ENCODE measurements at places on chromosomes 2 and 18.

GRCh38 chr18:34710934-34711333, 836 bp downstream of the DTNA start:
- no peak for DNase-seq

- no peak for DNase-seq
Measured at GRCh38 chr2:12074126-12074844, 327.9 kb downstream of the LPIN1 start.

DNA sequence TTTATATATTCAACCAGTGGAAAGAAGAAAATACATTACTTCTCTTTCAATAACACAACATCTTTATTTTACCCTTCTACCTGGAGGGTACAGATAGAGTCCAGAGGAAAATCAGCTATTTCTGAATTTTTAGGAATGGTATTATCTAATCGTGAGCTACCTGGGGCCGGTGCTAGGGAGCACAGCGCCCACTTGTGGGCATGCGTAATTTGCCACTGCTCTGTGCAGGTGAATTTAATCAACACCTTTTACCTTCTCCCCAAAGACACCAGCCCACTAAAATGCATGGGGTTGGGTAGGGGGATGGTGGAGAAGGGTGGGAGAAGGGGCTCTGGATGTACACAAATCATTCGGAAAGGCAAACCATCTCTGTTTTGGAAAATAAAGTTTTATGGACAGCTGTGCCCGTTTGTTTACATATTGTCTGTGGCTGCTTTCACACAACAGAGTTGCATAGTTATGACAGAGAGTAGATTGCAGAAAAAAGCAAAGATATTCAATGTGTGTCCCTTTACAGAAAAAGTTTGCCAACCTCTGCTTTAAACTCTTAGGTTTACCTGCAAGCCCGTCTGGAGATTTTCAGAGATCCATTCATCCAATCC, 51.5 kb upstream of the DCC start:
- DNase-seq, result no peak

GRCh38 chr2:160910681-160911080, 249.5 kb upstream of the TANK start:
- no peak for DNase-seq

- no peak for DNase-seq
Measured at GRCh38 chr2:46187112-46187618, 110.0 kb upstream of the EPAS1 start.

DNA sequence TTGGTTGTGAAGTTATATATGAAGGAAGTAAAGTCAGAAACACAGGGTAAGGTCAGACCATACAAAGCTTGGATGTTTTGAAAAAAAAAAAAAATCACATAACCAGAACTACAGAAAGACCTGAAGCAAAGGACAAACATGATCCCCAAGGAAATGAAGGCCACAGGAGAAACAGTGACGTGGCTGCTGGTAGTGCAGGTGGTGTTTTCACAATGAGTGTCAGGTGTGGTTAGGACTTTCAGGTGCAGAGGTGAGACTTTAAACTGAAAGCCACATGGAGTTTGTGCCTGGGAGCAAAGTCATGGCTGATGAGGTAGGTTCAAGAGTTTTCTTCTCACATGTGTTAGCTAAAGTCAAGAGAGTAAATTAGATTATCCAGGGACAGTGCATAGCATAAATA, 270.7 kb downstream of the PIEZO2 start:
- no peak for DNase-seq

DNA sequence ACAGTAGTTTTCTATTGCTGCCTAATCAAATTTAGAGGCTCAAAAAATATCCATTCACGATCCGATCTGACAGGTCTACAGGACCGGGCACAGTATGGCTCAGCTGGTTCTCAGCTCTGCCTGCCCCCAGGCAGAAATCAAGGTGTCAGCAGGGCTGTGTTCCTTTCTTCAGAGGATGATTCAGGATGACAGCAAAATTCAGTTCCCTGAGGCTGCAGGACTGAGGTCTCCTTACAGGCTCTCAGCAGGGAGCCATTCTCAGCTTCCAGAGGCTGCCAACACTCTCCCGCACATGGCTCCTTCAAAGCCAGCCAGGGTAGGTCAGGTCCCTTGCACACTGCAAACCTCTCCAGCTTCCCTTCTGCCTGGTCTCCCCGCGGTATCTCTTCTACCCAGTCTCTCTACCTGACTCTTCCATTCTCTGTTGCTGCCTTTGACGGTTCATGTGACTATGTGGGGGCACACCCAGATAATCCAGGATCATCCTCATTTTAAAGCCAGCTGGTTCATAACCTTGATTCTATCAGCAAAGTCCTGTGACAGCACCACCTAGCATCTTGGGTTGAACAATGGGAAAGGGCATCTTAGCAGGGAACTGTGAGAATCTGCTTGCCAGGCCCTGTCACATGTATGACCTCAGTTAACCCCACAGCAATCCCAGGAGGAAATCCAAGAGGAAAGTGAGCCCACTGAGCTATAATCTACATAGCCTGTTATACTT, 50.4 kb downstream of the UXS1 start:
- no peak for DNase-seq

- DNase-seq, result no peak
Measured at GRCh38 chr2:29106256-29106655, 9.0 kb upstream of the CLIP4 start.

DNA sequence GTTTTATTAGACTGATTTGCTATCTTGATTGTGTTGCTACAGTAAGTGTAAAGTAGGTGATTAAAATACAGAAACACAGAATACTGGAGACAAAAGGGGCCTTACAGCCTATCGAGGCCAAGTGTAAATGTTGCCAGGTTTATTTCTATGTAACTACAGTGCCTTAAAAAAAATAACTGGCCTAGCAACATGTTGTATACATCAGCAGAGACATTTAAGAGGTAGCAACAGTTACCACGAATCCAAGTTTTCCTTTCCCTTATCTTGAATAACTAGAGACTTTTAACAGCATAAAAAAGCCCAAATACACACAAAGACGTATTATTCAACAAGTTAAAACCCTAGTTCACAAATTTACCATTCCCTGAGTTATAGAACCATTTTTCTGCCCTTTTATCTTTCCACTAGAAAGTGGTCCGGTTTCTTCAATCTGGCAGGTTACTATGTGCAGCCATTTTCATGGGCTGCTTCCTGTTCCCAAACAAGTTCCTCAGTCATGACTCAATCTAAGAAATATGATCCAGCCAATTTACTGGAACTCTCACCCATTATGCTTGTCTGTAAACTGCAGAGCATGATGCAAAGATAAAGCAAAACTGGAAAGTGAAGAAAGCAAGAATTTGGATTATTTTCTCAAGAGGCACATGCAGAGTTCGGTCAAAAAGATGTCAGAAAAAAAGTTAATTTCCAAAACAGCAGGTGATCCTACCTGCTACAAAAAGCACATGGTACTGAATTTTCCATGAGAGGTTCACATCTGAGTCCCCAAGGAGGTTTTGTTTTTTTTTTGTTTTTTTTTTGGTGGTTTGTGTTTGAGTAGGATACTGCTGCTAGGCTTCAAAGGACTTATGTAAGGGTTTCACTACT, 22.2 kb downstream of the NFE2L2 start:
- DNase-seq, result no peak

GRCh38 chr2:216081487-216082116, at the start of the genes PECR and TMEM169:
Gene PECR, minus strand, starts transcription at chr2:216081809. Its CDS starts 68 bp downstream, at chr2:216081741.
Gene TMEM169, plus strand, starts transcription at chr2:216081919. Its CDS starts 14,045 bp downstream, at chr2:216095964.
- peak; percentile 64 for DNase-seq

DNA sequence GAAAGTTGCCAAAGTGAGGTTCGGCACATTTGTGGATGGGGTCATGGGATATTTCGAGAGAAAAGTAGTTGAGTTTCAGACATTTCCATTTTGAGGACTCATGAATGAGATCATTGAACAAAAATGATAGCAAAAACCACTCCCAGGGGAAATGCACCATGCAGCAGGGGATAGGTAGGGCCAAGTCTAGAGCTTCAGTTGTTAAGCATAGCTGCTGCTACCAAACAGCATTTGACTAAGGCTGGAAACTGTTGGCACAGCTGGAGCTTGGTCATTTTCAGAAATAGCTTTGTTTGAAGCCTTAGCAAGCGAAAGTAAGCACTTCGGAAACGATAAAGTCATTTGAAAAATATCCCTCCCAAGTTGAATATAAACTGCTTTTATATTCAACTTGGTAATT, 431.8 kb downstream of the SOCS6 start:
- no peak for DNase-seq

- no peak for DNase-seq
Measured at GRCh38 chr2:107187870-107188269, 301.9 kb upstream of the ST6GAL2 start.

- DNase-seq, result peak; percentile 44
Measured at GRCh38 chr2:199985625-199986207, 30.3 kb downstream of the MAIP1 start.

DNA sequence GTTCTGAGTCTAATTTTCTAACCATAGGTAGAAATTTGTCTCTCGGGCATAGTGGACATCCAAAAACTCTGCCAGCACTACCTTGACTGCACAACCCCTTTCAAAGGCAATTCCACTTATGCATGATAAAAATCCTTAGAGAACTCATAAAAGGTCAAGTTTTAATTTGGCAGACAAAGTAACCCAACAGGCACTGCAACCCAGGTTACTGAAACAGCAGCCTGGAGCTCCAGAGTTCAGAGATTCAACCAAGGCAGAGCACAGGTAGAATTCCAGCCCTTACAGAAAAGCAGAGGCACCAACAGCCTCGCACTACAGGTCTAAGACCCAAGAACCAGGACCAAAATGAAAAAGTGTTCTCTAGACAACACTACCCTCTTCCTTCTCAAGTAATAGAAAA, 1.8 kb downstream of the DTNB start:
- DNase-seq, result no peak

- no peak for DNase-seq
Measured at GRCh38 chr2:97812931-97813330, 99.6 kb downstream of the ZAP70 start.

GRCh38 chr2:223536546-223536945, 65.6 kb downstream of the SCG2 start:
- DNase-seq, result no peak

GRCh38 chr2:128613351-128613750, 294.7 kb upstream of the HS6ST1 start:
- no peak for DNase-seq

DNA sequence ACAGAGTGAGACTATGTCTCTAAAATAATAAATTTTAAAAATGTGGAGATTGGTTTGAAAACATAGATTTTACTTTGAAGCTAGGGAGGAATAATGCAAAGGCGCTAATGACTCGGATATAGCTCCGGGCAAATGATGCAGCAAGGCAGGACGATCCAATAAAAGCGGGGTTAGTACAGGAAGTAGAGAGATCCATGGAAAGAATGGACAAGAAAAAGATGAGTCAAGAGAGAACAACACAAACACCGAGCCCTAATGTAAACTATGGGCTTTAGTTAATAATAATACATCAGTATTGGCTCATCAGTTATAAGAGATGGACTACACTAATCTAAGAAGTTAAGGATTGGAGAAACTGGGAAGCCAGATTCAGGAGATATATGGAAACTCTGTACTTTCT, 74.5 kb downstream of the QPCT start:
- no peak for DNase-seq

GRCh38 chr2:193561054-193561453, 1366.3 kb upstream of the TMEFF2 start:
- DNase-seq, result no peak

DNA sequence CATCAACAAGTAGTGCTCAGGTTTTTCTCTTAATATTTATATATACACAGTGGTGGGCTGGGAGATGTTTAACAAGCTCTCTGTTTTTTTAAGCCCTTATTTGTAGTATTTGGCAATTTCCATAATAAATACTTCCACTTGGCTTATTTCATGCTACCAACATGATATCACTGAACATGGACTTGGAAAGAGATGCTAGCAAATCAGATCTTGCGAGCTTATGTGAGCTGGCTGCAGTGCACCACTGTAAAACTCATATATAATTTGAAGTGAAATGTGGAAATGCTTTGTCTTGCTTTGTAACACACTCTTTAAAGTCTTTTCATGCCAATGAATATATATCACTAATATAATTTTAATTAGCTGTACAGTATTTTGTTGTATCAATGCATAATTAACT, 155.7 kb downstream of the ALK start:
- DNase-seq, result no peak

DNA sequence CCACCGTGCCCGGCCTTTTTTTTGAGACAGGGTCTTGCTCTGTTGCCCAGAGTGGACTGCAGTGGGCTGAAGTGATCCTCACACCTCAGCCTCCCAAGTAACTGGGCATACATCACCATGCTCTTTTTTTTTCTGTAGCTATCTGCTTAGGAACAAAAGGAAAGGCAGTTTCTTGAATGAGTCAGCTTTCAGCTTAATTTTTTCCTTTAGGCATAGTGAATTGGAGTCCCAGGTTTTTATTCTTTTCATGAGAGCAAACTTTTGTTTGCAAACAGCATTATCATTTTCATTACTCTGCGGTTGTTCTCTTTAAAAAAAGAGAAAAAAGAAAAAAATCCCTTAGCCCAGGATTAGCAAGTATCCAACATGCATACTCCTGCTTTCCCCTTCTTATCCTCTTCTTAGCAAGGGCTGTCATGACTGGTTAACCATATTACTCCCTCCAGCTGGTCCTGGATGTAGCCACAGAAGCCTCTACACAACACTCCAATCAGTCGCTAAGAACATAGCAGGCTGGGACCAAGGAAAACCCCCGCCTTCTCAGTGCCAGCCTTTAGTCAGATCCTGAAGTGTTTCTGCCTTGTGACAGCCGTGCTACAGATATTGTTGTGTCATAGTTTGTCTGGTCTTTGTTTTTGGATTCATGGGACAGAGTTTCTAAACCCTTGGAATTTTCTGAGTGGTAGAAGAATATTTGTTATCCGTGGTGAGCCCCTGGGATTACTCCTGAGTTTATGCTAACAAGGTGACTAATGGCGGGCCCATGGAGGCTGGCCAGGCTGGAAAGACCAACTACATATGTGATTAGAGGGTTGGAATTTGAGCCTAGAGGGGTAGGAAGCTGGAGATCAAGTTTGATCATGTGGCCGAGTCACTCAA, 23.3 kb upstream of the ST3GAL5 start:
- DNase-seq, result no peak

DNA sequence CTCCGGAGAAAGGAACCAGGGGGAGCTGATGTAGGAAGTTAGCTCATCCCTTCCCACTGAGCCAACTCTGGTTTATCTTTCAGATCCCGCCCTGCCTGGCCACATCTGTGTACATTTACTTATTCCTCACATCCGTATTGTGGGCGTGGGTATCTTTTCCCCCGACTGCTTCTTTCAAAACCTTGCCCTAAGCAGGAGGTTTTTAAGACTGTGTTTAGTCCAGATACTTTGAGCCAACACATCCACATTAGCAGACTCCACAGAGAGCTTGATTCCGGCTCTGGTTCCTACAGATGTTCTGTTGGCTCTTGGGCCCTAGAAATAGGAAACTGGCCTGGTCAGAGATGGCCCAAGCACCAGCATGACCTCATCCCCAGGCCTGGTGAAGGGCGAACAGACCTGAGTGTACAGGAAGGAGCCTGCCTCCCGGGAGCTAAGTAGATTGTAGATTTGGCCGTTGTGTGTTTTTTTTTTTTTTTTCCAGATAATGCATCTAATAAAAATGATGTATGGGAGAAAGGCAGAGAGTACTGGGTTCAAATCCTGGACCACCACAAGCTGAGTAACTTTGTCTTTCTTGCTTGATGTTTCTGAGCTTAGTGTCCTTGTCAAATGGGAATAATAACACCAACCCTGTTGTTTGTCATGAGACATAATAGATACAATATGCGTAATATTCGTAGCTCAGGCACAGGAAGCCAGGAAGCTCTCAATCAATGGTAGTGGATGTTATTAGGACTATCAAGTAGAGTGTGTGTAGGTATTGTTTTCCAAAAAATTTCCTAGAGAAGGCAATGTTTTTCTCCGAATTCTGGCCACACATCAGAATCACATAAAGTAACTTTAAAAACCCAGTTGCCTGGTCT, 92.3 kb downstream of the PRKCE start:
- no peak for DNase-seq
